B cell (primary cell): ENCODE measurements at places on chromosomes 3 and 15. TPM values are rescaled to one million over a fixed set of nuclear protein-coding genes. Genes with fewer than 3 reads are reported as not detected.

CLDN18 gene
- total RNA-seq, result not detected in 2 replicates

GP5 gene
- total RNA-seq, result 0.15 and 0.22 TPM in 2 replicates

SLC22A13 gene
- total RNA-seq, result 0.70 and 0.91 TPM in 2 replicates

MKRN2OS gene
- total RNA-seq, result not detected in 2 replicates

CHRNB4 gene
- not detected in 2 replicates for total RNA-seq
